ENCODE measurements at places on chromosomes 1 and 21.
A peak's percentile ranks its signal among the peaks of the same experiment; 100 is the strongest.

GRCh38 chr1:36790191-36790590, 244.1 kb downstream of the GRIK3 start:
- no peak for DNase-seq

DNA sequence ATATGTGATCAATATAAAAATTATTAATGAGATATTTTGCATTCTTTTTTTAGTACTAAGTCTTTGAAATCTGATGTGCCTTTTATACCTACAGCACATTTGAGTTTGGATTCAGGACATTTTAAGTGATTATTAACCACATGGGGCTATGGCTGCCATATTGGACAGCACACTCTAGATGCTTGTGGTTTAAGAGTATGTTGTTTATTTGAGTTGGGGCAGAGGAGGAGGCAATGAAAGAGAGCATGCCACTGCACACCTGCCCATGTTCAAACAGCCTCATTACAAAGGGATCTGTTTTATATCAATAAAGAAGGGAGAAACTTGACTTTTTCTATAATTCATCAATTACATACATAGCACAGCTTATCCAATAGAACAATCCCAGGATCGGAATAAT, 99.4 kb upstream of the EDEM3 start:
- DNase-seq, result no peak

DNA sequence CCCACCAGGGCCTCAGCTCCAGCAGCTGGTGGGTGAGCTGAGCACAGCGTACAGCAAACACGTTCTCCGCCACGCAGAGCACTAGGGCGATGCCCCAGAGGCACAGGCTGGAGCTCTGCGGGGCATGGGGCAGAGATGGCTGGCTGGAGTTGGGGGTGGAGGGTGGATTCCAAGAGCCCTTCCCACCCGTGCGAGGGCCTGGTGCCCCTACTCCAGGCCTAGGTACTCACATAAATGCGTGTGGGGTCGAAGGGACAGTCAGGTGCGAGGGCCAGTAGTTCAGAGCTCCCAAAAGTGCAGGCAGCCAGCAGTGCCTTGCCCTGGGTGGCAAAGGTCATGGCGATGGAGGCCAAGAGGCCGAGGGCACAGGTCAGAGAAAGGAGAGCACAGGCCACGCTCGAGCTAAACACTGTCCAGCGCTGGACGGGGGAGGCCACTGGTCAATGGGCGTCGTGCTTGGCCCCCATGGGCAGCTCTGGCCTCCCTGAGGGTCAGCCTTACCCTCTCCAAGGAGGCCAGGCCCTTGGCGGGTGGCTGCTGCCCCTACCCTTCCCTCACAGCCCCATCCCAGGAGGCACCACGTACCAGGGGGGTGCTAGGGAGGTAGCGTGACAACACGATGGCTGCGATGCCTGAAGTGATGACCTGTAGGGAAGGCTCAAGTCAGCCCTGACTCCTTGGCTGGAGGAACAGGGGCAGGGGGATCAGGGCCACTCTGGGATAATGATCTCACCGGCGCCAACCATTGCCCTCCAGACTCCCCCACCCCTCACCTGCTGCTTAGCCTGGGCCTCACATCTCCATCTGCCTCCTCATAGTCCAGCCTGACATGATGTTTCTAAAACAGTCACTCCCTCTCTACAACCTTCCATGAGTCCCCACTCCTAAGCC, 5.6 kb downstream of the TMEM54 start:
- no peak for DNase-seq

- DNase-seq, result no peak
Observed at GRCh38 chr1:233215135-233215760, 80.3 kb downstream of the PCNX2 start.

DNA sequence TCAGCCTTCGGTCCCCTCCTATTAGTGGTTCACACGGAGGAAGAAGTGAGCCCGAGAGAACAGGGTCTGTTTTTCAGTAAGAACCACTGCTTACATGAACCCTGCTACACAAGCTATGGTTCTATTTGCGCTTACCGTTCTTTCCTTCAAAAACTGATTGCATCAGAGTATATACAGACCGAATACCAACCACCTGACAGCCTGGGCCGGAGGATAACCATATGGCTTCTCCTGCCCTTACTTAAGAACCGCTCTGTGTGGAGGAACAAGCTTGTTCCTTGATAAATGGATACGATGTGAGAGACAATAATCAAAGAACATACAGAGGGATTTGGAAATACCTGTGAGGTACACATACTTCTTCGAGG, 1.1 kb upstream of the KCNT2 start:
- DNase-seq, result no peak

DNA sequence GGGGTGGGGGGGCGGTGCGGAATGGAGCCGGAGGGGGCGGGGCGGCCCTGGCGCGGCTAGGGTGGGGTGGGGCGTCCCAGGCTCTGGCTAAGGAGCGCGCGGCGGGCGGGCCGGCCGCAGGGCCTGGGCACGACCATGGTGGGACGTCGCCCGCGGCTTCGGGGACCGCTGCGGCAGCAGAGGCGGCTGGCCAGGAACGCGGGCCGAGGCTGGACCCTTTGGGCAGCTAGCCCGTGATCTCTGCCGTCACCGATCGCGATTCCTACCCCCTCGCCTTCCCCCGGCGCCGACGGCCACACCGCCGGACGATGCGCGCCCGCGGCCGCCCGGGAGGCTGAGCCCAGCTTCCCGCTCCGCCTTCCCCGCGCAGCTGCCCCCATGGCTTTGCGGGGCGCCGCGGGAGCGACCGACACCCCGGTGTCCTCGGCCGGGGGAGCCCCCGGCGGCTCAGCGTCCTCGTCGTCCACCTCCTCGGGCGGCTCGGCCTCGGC, at the start of gene MAP3K21:
Gene MAP3K21 (plus strand): TSS at position 74 of the 491 bp plus-strand sequence. CDS start 305 bp downstream, at position 379.
- DNase-seq, result peak; percentile 42

DNA sequence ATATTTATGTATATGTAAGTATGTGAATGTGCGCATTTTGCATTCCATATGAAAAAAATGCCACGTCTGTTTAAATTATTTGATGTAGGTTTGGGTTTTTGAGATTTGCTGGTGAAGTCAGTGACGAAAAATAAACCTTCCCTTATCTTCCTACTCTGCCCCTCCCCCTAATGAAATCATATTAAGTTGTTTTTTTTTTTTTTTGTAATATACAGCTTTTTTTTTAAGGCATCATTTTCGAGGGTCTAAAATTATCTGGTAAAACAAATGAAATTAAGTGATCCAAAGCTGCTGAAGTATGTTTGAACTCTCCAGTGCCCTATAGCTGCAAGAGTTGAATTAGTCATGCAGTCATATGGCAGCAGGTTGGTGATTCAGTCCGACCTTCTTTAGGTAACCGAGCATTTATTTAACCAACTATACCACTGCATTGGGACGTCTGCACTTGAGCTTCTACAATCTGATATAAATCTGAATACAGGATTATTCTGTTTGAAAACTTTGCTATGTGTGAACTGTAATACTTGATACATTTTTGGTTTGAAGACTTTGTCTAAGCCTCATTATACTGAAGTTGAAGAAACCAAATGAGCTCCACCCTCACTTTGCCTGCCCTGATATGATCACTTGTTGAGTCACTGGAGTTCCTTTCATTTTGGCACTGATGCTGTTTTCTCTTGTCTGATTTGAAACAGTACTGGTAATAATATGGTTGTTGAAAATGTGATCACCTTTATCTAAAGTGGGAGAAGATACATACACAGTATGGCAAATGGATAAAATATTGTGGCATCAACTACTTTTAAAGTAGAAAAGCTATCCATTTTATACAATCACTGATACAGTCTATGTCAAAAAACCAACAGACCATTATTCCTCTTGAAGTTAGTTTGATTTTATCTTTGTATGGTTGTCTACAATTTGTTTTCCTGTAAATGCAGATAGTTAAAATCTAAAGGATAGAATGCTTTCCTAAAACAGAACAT, 11.7 kb downstream of the PDIK1L start:
- peak; percentile 59 for DNase-seq

DNA sequence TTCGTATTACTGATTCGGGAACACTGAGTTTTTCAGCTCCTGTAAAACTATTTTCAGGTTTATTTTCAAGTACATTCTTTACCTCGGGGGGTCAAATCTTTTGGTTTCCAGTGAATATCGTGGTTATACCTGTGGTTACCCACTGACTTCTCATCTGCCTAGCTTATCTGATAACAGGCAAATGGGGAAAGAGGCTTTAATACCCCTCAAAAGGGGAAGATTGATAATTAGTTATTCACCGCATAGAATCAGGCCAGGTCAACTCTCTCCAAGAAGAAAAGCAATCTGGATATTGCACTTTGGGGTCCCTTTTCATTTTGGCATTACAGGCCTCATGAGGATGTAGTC, 23.0 kb downstream of the RUNX1 start:
- no peak for DNase-seq

DNA sequence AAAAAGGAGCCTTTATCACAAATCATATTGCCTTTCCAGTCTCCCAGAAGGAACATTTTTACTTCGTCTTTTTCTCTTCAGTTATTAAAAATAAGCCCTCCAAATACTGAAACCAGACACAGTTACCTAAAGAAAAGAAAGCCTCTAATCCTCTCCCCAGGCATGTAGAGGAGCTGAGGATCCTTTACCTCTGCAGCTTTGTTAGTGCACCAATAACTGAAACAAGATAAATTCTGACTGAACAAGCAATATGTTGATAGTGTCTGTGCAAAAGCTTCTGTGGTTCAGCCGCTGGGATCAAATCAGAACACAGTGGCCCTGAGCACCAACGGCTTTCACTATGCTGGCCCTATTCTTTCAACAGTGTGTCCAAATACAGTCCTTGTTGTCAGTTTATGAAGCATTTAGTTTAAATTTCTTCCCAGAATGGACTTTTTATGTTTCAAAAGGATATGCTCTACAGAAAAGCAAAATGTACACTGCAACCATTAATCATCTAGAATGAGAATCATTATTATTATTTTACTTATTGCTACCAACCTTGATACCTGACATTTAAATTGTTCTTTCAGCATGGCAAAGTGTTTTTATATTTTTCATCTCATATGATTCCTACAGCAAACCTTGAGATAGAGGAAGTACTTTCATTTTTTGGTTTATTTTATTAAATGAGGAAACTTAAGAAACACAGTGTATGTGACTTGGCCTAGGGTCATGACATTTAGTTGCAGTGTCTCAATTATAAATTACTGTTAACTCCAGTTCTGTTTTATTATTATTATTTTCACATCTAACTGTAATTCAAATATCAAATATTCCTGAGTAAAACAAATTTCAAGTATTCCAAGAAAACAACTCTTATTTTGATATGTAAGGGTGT, 217.9 kb downstream of the NEGR1 start:
- peak; percentile 8 for DNase-seq

GRCh38 chr1:101235696-101236515, 913 bp upstream of the S1PR1 start:
- DNase-seq, result peak; percentile 56

DNA sequence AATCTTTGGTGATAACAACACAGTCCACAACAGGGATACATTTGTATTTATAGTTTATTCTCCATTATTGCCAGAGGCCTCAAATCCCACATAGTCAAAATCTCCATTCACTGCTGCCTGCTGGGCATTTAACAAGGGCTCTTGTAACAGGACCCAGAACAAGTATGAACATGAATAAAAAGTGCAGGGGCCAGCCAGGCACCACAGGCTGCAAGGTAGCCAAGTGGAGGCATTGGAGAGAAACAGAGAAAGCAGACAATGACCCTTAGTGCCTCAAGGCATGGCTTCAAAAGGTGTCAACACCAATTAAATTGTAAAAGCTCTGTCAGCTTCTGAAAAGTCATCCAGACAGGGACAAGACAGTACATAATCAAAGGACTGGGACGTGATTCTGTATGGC, 116.8 kb downstream of the ATP6V1G3 start:
- DNase-seq, result no peak

DNA sequence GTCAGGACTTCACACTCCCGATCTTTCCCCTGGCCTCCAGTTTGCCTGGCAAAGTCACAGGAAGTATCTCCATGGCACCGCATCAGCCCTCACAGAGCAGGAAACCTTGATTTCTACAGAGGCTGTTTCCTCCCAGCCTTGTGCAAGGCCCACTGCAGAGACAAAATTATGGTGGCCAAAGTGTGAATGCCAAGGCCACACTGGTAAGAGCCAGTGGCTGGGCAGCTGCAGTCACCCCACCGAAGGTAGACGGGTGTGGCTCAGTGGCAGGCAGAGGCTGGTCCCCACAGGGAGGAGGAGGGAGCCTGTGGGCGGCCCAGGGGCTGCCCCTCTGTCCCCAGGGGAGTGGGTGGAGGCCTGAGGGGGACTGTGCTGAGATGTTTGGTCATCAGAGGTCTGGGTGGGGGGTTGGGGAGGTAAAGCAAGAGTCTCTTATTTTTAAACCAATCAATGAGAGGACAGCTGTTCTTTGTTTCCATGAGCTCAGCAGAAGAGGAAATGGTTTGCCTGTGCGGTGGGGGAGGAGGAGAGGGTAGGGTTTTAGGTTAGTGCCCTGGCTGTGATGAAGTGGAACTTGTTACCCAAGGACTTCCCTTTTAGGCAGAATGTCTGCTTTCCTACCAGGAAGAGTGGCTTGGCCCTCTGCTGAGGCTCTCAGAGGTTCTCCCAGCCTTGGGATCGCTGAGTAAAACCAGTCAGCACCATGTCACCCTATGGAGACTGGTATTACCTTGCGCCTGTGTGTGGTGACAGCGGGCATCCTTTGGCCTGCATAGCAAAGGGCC, 18.0 kb upstream of the BTG2 start:
- DNase-seq, result no peak

DNA sequence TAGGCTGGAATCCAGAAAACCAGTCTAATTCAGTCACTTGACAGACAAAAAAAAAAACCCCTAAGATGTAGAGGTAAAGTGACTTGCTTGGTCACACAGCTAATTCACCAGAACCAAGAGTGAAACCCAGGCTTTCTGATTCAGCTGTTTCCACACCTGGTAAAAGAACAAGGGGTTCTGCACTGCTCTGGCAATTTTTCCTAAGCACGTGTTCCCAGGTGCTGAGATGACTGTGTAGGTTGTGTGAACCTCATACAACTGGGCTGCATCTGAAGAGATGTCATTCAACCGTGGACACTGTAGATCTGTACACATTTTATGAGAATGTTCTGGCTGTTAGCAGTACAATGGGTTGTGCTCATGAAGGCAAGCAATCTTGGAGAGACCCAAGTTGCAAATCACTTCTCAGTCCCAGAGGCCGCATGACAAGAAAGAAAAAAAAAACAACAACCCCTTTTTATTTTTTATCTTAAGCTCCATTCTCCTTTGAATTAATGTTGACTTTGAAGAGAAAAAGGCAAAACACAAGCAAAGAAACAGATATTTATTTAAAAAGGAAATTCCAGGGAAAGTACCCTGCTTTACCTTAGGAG, 95.4 kb downstream of the INTS7 start:
- no peak for DNase-seq

All from AG20443 (cell line).